ENCODE measurements at places on chromosomes 7 and 10.

DNA sequence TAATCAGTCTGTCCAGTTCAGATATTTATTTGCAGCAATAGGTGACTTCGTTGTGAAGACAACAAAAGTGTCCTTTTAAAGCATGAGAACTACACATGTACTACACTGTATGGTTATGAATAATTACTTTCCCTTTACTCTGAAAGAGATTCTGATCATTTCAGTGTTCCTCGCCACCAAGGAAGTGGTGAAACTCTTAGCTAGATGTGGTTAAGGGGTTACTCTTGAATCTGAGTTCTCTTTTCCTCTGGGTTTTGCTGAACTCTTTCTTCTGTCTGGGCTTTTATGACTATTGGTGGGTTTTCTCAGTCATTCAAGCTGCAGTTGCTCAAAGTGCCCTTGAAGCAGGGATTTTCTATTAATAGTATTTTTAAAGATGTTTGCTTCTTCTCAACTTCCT is 127.9 kb upstream of the SEM1 start:
- no peak for DNase-seq

- no peak for DNase-seq
Observed at GRCh38 chr10:110845756-110846620, 25.7 kb upstream of the PDCD4 start.

GRCh38 chr10:110151467-110151866 is 55.9 kb upstream of the MXI1 start:
- no peak for DNase-seq

- DNase-seq, result no peak
Observed at GRCh38 chr7:129089521-129090212, 34.8 kb upstream of the TNPO3 start.

- no peak for DNase-seq
Observed at GRCh38 chr10:21401196-21401595, 124.3 kb downstream of the SKIDA1 start.

- no peak for DNase-seq
Observed at GRCh38 chr7:71753956-71754664, 622.2 kb downstream of the GALNT17 start.

DNA sequence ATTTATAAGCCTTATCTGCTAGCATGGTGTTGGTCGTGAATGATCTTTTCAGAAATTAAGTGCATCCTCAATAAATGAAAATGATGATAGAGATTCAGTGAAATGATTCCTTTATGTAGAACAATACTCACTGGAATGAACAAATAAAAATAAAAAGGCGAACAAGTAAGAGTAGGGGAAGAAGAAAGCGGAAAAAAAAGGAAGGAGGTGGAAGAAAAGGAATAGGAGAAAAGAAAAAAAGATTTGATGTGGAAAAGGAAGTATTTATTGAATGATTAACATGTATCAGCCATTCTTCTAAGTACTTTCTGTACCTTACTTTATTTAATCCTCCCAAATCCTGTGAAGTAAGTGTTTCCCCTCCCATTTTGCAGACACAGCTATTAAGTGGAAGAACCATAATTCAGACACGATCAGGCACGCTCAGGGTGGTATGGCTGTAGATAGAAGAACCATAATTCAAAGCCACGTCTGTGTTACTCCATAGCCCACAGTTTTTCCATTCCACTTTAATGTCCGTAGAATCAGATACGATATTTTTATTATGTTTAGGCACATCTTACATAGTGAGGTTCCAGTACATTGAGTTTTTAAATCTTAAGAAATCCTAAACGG is 156.2 kb upstream of the LAMB4 start:
- DNase-seq, result no peak

- no peak for DNase-seq
Observed at GRCh38 chr10:106652279-106652678, 512.2 kb downstream of the SORCS1 start.

- no peak for DNase-seq
Observed at GRCh38 chr10:122323941-122324675, 50.4 kb upstream of the PLEKHA1 start.

DNA sequence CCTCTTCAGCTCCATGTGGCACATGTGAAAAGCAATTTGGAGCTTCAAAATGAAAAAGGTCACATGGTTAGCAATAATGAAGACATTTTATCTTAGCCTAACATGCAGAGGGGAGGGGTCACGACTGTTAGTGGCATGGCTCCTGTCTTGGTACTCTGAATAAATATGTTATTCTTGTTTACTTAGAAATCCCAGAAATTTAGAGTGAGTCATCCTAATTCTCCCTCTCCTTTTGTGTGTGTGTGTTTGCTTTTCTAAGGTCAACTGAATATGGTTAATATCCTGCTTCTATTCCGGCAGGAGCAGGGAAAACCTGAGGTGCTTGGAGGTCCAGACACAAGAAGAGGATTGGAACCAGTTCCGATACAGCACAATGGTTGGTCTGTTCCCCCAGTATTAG is 17.6 kb downstream of the BCCIP start:
- peak; percentile 71 for DNase-seq
